ENCODE measurements at places on chromosomes 5 and 9.

DNA sequence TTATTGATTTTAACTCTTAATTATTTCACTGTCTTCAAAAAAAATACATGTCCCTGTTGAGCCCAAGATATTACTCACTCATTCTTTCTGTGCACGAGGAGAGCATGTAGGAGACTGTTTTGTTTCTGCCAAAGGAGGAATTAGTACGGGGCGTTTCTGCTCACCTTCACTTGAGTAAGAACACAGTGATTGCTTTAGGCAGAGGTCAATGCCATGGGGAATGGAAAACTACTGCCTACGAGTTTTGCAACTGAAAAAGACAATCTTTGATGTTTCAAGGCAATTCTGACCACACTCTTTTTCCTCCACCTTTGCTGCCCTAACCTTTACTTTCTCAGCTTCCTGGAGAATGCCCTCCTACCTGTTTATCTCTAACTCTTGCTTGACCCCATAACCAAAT is 109.4 kb downstream of the CCDC192 start:
- DNase-seq: no peak

GRCh38 chr5:956941-957747 is 51.5 kb upstream of the NKD2 start:
- DNase-seq: no peak

DNA sequence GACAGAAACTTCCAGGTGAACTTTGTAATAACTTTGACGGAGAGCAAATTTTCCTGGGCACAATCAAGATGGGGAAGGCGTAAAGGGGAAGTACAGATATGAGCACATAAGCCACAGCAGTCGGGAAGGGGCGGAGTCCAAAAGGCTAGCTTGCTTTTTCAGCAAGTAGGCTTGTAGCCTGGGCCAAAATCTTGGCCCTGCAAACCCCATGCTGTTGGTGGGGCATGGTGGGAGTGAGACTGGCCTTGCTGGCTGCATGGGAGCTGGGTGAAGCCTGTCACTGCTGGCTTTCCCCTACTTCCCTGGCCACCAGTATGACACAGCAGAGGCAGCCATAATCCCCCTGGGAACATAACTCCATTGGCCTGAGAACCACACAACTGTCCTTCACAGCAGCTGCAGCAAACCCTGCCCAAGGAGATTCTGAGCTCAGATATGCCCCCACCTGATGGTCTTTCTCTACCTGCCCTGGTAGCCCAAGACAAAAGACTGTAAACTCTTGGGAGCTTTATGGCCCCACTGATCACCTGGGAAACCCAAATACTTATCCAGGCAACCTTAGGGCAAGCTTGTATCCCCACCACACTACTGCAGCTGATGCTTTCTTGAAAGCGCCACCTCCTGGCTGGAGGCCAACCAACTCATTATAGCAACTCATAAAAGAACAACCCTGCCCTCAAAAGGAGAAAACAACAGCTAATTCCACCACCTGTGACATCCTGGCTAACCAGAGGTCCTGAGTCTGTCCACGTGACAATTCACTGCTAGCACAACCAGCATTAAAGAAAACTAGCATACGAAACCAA is 24.0 kb downstream of the DCTN4 start:
- DNase-seq: no peak

DNA sequence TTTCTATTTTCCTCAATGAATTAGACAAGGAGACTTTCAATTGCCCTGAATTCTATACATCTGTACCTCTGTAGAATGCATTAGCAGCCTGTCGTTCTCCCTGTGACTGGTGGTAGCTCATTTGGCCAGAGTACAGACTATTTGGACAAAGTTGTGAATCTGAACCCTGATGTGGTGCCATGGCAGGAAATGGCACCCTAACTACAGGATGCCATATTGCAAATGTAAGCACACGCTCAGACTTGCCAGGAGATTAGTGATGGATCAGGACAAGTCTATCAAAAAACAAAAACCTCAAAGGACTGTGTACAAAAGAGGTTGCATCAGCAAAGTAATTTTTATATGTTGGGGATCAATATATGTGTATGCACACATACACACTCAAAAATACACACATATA is 58.3 kb downstream of the SVEP1 start:
- DNase-seq: no peak

DNA sequence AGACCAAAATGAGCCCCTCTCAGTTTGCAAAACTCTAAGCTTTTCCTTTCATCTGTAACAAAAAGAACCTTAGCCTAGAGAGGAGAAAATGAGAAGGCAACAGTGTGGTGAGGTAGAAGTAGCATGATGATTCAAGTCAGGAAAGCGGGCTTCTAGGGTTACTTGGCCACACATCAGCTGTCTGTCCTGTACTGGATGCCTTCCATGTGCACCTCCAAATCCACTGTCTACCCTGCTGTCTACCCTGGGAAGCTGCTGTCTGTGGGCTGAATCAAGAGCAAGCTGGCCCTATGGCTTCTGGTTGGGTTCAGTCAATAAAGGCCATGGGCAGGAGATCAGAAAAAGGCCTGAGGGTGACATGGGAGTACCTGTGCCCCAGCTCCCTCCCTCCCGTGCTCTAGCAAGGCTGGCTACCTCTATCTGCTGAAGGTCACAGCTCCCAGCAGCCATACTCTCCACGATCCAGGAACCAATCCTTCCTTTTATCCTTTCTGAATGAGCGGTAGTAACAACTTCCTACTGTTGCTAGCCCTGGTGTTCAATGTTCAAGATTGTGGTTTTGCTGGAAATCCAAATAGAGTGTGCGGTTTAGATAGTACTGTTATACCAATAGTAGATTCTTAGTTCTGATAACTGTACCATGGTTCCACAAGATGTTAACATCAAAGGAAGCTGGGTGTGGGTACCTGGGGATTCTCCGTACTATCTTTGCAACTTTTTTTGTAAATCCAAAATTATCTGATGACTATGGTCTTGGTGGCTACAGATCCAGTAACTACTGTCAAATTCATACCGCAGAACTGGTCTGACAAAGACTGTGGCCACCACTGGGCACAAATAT is 191.0 kb downstream of the ESM1 start:
- DNase-seq: no peak

DNA sequence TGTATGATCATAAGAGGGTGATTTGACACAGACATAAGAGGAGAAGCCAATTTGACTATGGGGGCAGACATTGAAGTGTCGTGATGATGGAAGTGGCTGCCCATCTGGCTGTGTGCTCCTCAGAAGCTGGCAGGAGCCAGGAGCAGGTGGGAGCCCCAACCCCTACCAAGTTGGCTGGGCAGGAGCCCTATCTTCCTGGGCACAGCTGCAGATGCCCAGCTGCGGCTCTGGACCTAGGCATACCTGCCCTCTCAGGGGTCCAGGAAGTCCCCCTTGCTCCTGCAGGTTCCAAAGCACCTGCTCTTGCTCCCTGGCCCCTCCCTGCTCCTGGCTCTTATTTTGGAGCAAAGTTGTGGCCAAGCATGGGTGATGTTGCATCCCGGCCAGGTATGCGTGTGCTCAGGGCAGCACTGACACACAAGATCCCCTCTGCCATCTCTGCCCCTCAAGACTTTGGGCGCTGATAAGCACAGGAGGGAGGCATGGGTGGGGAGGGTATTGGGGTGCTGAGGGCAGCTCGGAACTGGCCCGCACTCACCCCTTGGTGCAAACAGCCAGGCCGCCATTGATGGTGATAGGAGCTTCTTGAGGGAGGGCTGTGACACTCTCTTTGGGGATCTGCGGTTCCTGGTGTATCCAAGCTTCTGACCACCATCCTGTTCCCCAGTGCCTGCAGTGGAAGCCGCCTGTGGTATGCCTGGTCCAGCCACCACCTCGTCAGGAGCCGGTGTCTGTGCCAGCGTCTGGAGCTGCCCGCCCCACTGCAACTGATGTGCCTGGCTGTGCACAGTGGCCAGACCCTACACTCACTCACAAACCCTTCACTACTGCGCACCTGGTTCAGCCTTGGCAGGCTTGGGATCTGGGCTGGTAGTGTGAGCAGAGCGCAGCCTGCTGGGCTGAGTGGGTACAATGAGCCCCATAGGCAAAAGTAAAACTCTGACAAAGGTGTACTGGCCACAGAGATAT is 230.9 kb downstream of the CDH9 start:
- no peak for DNase-seq

GRCh38 chr9:5500441-5501235 is 9.7 kb upstream of the PDCD1LG2 start:
- DNase-seq: no peak

DNA sequence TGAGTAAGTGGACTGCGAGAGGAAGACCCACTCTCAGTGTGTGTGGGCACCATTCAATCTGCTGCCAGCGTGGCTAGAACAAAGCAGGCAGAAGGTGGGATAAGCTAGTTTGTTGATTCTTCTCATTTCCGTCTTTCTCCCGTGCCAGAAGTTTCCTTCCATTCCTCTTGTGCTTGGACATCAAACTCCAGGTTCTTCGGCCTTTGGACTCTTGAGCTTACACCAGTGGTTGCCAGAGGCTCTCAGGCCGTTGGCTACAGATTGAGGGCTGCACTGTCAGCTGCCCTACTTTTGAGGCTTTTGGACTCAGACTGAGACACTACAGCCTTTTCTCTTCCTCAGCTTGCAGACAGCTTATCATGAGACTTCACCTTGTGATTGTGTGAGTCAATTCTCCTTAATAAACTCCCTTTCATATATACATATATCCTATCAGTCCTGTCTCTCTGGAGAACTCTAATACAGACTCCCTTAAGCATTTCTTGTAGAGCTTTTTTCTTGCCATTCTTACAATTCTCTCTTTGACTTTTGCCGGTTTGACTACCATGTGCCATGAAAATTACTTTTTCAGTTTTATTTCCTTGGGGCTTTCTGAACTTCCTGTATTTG is 494.9 kb downstream of the PRR16 start:
- DNase-seq: no peak

- DNase-seq: no peak
These were observed 92.3 kb downstream of the STRBP start for GRCh38 chr9:123175854-123176629.

- DNase-seq: no peak
These were observed 33.6 kb downstream of the TIMD4 start for GRCh38 chr5:156929366-156929948.

DNA sequence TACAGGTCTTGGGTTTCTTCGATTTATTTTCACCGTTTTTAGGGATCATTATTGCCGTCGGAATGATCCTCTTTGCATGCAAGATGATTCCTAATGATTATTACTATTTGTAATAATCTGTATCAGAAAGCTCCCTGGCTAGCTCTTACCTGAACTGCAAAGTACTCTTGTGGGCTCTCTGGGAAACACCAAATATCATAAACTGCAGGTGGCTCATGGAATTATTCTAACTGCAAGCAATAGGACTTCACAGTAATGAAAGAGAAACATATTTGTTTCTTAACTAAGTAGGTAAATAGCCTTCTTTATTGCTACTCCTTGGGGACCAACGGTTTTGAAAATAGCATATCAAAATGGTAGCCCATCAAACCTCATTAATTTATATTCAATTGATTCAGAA is 219.4 kb downstream of the NFIB start:
- DNase-seq: no peak

- DNase-seq: no peak
These were observed 58.8 kb downstream of the MAN2A1 start for GRCh38 chr5:109748546-109748945.

- DNase-seq: no peak
These were observed 148.4 kb upstream of the NFIL3 start for GRCh38 chr9:91572044-91572443.

DNA sequence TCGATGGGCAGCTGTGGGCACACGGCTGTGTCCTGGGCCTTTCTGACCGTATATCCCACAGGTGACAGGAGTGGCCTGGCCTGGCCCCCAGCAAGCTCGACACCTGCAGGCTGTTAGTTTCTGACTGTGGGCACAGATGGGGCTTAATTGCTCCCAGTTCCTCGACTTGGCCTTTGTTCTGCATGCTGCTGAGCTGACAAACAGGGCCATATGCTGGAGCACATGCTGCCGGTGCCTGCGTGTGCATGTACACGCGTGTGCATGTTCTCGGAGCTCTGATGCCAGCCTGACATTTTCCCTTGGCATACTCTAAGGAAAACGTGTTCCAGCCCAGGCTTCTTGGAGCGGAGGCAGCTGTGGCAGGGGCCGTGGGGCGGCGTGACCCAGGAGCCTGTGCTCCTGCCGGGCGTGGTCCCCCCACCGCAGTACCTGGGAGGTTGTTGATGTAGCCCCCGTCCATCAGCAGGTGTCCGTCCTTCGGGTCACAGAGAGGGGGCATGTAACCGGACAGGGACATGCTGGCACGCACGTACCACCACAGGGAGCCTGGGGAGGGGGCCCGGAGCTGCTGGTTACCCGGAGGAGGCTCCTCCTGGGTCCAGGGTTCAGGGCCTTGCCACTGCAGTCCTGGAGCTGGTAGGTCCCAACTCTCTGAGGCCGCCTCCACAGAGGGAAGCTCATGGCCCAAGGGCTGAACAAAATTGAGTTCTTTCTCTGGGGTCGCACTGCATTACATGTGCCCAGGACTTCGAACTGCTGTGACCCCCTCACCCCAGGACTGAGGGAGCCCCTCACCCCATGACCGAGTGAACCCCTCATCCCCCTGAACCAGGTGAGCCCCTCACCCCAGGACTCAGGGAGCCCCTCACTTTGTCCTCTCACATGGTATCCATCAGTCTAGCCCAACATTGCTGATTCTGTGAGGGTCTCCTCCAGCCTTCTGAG is 4.1 kb upstream of the NSMF start:
- no peak for DNase-seq

- DNase-seq: no peak
These were observed 50.9 kb downstream of the ZNF510 start for GRCh38 chr9:96726946-96727345.

GRCh38 chr9:130341839-130342713 is 76.5 kb downstream of the HMCN2 start:
- DNase-seq: no peak

GRCh38 chr5:88656221-88656950 is 226.6 kb downstream of the MEF2C start:
- no peak for DNase-seq

- DNase-seq: no peak
These were observed 6.8 kb upstream of the FST start for GRCh38 chr5:53473633-53474032.

DNA sequence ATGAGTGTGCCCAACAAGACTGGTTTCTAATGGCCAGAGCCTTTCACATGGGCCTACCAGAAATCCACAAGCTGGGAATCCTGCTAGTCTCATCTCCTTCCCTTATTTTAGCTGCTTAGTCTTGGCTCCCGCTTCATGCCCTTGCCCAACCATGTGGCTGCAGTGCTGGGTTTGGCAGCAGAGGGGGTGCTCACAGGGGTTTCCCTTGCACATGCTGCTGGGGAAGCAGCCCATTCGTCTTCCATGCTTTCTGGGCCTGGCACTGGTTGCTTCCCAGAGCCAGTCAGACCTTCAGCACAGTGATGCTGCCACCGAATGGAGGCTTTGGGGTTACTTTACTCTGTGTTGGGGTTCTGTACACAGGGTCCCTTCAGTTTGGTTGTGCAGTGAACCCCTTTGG is 26.3 kb downstream of the SLC46A2 start:
- no peak for DNase-seq

- DNase-seq: no peak
These were observed 18.0 kb downstream of the DNLZ start for GRCh38 chr9:136345281-136346156.
